AG04449 (cell line): ENCODE measurements at places on chromosomes 4 and X.
A peak's percentile ranks its signal among the peaks of the same experiment; 100 is the strongest.

DNA sequence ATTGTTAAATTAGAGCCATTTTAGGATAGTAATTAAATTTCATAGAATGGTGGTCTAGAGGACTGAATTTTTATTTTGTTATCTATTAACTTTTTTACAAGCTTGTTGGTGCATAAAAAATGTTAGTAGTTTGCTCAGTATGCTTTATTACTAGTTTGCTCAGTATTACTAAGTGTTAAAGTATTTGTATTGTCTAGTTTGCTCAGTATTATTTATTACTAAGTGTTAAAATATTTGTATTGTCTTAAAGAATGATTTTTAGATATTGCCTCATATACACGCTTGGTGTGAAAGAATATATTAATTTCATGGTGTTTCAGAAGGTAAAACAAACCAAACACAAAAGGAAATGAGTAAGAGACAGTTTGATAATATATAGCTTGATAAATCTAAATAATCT, 268.4 kb upstream of the MAGEB18 start:
- DNase-seq: no peak

DNA sequence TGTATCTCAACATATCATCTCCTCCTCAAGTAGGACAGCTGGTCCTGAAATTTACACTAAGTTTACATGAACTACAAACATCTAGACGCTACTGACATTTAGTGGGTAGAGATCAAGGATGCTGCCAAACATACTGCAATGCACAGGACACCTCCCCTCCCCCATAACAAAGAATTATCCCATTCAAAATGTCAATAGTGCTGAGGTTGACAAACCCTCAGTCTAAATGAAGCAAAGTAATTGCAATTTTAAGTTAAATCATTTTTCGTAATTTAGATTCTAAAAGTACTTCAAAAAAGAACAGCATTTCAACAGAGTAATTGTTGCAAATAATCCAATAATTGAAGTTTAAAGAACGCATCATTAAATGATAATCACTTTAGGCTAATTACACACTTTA, 1.2 kb downstream of the PRMT9 start:
- DNase-seq: no peak

DNA sequence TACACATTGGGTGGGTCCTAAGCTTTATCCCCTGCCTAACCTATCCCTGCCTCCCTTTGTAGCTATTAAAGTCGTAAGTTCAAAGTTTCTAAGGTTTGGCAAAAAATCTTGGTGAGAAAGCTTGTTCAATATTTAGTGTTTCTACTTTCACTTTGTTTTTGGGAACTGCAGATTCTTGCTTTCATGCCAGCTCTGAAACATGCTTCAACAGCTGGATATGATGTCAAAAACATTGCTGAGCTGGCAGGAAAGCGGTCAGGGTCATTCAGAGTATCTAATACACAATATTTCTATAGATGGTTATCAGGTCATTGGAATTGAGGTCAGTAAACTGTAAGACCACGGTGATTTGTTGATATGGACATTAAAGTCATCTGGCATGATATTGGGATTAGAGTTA, 19.7 kb downstream of the CENPI start:
- no peak for DNase-seq

- no peak for DNase-seq
Observed at GRCh38 chr4:170610434-170610833, 520.7 kb upstream of the AADAT start.

DNA sequence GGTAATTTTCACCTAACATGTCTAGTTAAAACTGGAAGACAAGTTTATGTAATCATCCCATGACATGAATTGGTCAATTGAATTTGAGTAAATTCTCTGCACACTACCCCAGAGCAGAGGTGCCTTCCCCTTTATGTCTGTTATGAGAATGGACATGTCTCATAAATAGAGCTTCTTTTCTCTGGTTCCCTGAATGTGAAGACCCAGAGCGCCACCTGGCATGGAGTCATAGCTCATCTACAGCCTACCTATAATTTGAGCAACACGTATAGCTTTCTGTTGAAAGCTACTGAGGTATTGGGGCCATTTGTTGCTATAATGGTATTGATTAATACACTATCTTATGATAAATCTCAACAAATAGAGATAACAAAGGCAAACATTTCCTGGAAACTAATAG, 626.5 kb upstream of the GALNTL6 start:
- DNase-seq: no peak

- DNase-seq: no peak
Observed at GRCh38 chr4:154039435-154040343, 250.8 kb upstream of the SFRP2 start.

GRCh38 chrX:103737696-103738095, 27.0 kb downstream of the TMEM31 start:
- DNase-seq: no peak

GRCh38 chr4:43987331-43987944, 461.2 kb downstream of the KCTD8 start:
- no peak for DNase-seq

DNA sequence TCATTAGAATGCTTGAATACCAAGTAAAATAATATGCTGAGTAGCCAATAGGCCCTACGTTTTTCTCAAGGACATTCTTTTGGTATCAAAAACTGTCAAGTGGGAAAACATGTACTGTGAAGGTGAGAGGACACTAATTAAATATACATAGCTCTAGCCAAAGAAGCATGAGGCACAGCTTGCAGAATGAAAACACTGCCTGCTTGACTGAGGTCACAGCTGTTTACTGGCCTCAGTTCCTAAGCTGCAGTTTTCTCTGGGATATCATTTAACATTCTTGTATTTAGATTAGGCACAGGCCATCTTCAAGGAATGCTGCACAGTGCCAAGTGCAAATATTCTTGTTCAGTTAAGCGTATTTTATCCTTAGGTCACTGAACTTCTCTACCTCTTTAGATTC, 78.6 kb downstream of the NAP1L3 start:
- DNase-seq: no peak

DNA sequence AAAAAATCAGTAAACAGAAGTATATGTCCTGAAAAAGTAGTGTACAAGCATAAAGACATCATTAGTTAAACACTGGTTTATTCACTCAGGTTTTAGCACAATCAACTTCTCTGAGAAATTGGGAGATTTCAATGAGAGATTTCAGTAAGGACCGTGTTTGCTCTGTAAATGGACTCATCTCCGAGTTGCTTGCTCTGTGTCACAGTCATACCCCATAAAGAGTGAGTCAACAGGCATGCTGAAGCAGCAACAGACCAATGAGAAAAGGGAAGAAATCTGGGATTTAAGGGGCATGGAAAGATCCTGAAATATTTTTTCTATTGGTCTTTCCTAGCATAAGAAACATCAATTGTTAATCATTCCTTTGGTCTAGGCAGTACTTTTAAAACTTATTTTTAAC, 4.7 kb downstream of the GLUD2 start:
- no peak for DNase-seq

DNA sequence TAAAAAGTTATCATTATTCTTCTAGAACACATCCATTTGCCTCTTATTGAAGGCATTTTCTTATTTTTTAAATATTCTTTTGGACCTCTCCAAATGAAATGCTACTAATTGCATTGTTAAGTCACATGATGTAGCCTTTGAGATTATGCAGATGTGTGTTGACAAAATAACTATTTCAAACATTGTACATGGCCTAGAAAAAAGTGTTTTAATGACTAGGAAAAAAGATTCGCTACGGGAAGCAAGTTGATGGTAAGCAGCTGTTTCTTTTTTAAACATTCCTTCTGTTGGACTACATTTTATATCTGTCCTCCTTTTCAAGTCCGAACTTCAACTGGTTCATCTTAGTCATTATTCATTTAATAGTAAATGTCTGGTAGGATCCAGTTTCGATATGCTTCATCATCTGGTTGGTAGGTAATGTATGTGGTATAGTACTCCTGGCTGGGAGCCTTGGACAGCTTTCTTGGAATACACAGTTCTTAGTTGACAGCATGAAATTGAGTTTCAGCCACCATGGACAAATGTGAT, 34.3 kb upstream of the GUCY1A1 start:
- DNase-seq: no peak

- DNase-seq: no peak
Observed at GRCh38 chr4:156420623-156421022, 467.0 kb upstream of the CTSO start.

GRCh38 chrX:153726286-153727122, 1.8 kb downstream of the ABCD1 start:
- DNase-seq: no peak

- no peak for DNase-seq
Observed at GRCh38 chrX:44314259-44314734, 29.2 kb downstream of the EFHC2 start.

GRCh38 chrX:53281963-53282695, 745 bp upstream of the IQSEC2 start:
- no peak for DNase-seq

DNA sequence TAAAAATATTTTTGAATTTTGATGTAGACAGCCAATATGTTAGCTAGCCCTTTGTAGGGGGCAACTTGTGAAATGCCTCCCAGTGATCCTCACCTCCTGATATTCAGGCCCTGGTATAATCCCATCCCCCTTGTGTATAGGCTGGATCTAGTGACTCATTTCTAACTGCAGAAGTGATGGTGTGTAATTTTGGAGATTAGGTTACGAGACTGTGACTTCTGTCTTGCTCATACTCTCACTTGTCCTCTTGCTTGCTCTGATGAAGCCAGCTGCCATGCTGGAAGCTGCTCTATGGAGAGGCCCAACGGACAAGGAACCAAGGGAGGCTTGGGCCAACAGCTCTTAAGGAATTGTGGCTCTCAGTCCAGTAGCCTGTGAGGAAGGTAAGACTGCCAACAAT, 61.7 kb downstream of the GPR82 start:
- DNase-seq: no peak

- DNase-seq: no peak
Observed at GRCh38 chrX:103360092-103360491, 3.8 kb downstream of the TCEAL9 start.

- DNase-seq: no peak
Observed at GRCh38 chr4:110653321-110654253, 30.7 kb upstream of the PITX2 start.

- no peak for DNase-seq
Observed at GRCh38 chr4:78612398-78613178, 61.0 kb downstream of the ANXA3 start.

- no peak for DNase-seq
Observed at GRCh38 chrX:19579485-19579884, 64.2 kb upstream of the MAP3K15 start.

DNA sequence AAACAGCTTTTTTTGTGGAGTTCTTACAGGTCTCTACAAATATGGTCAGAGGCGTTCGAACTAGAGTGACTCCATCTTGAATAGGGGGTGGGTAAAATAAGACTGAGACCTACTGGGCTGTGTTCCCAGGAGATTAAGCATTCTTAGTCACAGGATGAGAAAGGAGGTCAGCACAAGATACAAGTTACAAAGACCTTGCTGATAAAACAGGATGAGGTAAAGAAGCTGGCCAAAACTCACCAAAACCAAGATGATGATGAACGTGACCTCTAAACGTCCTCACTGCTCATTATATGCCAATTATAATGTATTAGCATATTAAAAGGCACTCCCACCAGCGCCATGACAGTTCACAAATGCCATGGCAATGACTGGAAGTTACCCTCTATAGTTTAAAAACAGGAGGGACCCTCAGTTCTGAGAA, 42.8 kb upstream of the SPP1 start:
- no peak for DNase-seq

DNA sequence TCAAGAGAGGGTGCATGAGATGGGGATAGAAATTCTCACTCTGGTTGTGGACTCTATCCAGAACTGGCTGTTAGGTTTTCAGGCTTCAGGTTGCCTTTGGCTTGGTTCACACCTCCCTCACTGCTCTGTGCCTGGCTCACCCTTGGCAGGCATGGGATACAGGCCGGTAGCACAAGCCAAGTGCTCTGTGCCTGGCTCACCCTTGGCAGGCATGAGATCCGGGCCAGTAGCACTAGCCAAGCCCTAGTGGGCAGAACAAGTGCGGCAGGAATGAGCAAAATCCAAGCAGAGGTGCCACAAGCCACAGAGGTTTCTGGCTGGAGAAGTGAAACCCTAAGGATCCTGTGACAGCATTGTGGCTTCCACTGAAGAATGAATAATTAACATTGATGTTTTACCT, 1642.3 kb downstream of the C4orf33 start:
- DNase-seq: no peak

DNA sequence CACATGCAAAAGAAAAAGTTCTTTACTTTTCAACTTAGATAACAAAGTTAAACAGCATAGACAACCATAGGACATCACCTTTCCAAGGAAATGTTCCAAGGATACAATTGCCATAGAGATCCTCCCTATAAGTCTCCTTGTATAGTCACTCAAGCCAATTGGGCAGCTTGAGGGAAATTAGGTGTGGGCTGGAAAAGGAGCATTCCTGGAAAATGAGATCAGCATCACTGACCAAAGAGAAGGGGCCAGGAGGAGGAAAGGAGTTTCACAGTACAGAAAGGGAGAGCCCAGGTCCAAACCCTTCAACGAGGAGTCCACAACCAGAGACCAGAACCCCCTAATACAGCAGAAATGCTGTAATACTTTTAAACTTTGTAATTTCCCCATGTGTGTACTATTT, 91.5 kb upstream of the PPARGC1A start:
- no peak for DNase-seq

DNA sequence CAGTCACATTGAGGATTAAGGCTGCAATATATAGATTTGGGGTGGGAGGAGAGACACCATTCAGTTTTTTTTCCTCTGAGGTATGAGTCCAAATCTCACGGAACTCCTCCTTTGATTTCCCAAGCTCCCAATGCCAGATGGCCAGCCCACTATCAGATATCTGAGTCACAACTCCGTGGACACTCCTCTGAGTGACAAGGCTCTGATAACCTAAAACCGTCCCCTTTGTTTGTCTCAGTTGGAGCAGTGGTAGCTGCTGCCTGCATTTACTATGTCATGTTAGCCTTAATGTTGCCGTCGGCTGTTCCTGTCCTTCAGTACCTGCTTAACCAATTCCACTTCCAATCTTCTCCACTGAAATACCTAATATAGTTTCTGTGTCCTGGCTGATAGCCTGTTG, 107.3 kb downstream of the DTHD1 start:
- no peak for DNase-seq

- DNase-seq: no peak
Observed at GRCh38 chr4:26056406-26056805, 142.4 kb downstream of the SMIM20 start.

GRCh38 chr4:152356428-152357034, 179.4 kb downstream of the FBXW7 start:
- peak; percentile 12 for DNase-seq
